ENCODE measurements at places on chromosomes 3 and 15. TPM values are rescaled to one million over a fixed set of nuclear protein-coding genes. Genes with fewer than 3 reads are reported as not detected.

- no peak for DNase-seq
Observed at GRCh38 chr3:28139288-28139687, 102.1 kb upstream of the CMC1 start.

Gene OSBPL10
- 25.0 TPM for total RNA-seq

Gene TJP1
- 74.3 TPM for total RNA-seq

Gene VGLL3
- total RNA-seq: 242 TPM

GRCh38 chr3:25214034-25214433 lies 214.0 kb upstream of the RARB start:
- no peak for DNase-seq

DNA sequence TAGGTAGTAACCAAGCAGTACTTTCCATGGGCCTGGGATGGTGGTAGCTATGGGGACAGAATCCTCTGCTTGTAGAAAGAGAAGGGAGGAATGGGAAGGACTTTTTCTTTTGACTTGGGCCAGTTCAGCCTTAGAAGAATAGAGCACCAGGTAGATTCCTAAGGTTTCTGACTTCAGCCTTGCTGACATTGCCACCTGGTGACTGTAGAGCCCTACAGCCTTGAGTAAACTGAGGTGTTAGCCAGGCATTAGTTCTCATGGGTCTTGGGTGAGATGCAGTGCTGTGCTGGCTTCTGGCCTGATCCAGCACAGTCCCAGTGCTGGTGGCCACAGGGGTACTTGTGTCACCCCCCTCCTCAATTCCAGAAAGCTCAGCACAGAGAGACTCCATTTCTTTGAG lies 171.1 kb downstream of the ZBBX start:
- no peak for DNase-seq
